SK-N-SH (cell line): ENCODE measurements at places on chromosomes 5 and 9. TPM values are rescaled to one million over a fixed set of nuclear protein-coding genes. Genes with fewer than 3 reads are reported as not detected.

DNA sequence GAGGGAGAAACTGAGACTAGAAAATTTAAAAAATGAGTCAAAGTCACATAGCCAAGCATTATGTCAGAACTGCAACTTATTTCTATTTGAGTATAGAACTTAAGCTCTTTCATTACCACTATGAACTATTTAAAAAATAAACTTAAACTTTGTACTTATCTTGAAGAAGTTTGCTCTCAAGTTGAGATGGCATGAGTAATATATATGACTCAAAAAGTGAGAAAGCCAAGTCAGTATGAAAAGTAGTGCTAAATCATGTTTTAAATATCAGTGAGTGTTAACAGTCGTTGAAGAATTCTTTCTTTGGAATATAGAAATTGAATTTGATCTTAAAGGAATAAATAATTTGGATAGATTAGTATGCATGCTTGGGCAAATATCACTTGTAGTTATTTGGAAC lies 36.3 kb upstream of the CDH10 start:
- H3K27ac ChIP-seq: no peak overlapping the region
- H3K4me3 ChIP-seq: no peak overlapping the region
- no peaks in the 10 kb centered on the region for H3K27me3 ChIP-seq
- no peak for DNase-seq
- H3K36me3 ChIP-seq: no peaks in the 10 kb centered on the region

DNA sequence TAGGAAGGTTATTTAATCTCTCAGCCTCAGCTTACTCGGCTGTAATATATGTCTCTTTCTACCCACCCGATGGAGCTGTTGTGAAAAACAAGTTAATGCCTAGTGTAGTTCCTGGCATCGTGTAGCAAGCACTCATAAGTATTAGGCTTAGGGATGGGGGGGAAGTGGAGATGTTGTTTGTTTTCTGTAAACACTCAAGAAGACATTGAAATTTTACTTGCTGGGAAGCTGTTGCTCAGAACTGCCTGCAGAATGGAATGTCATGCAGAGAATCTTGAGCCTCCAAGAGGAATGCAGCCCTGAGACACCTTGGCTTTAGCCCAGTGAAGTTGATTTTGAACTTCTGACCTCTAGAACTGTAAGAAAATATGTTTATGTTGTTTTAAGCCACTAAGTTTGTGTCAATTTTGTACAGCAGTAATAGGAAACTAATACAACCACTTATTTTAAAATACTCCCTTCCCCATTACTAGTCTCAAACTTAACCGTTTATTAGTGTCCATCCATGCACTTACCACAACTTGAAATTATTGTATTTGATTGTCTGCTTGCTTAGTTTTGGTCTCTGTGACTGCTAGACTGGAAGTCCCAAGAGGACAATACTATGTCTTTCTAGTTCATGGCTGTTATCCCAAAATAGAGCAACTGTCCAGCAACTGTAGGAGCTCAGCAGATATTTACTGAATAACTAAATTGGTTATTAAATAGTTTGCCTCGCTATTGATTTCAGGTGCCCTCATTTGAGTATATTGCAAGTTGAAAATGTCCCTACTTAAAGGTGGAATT lies 53.8 kb downstream of the MFAP3 start:
- H3K4me1 ChIP-seq: peaks cover 10% of the 10 kb centered on the region; the same call in 1 of the 2 replicates
- no peak overlapping the region for H3K4me3 ChIP-seq
- no peaks in the 10 kb centered on the region for H3K36me3 ChIP-seq
- no peaks in the 10 kb centered on the region for H3K27me3 ChIP-seq
- DNase-seq: no peak

- H3K36me3 ChIP-seq: no peaks in the 10 kb centered on the region; the same call in 1 of the 2 replicates
- H3K27me3 ChIP-seq: no peaks in the 10 kb centered on the region
- no peak overlapping the region for H3K4me3 ChIP-seq
- no peak overlapping the region for H3K27ac ChIP-seq
Observed at GRCh38 chr5:169148138-169148740, 152.7 kb downstream of the SLIT3 start.

GRCh38 chr5:87872986-87873385 lies 395.7 kb downstream of the TMEM161B start:
- DNase-seq: no peak
- no peaks in the 10 kb centered on the region for H3K27me3 ChIP-seq
- no peak overlapping the region for H3K4me3 ChIP-seq
- H3K36me3 ChIP-seq: no peaks in the 10 kb centered on the region
- no peak overlapping the region for H3K27ac ChIP-seq

DNA sequence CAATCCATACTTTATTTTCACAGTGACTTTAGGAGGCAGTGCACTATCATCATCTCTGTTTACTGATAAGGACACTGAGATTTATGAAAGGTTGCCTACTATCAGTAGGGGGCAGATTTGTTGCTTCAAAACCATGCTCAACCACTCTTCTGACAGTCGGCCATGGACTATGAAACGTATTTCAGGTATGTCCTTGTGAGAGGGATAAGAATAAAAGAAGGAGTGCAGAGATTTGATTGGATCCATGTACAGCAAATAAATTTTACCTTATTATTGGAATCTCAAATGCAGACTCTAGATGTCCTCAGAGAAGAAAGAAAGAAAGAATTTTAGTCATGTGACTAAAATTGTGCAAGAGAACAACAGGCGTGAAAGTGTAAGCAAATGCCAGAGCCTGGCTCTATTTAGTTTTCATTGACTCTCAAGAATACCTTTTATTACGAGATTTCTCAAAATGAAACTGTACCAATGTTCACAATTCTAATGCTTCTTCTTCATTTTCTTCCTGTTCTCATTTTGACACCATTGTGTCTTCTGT lies 296.6 kb upstream of the RASA1 start:
- no peak for DNase-seq
- no peak overlapping the region for H3K27ac ChIP-seq
- no peaks in the 10 kb centered on the region for H3K36me3 ChIP-seq
- peaks cover 12% of the 10 kb centered on the region; the same call in 1 of the 2 replicates for H3K27me3 ChIP-seq
- H3K4me3 ChIP-seq: no peak overlapping the region

GRCh38 chr5:72064801-72065570 lies 42.3 kb upstream of the MAP1B start:
- DNase-seq: no peak
- H3K4me1 ChIP-seq: peaks cover 35% of the 10 kb centered on the region
- peak overlapping the region; percentile 97 for H3K27ac ChIP-seq
- H3K27me3 ChIP-seq: no peaks in the 10 kb centered on the region

DNA sequence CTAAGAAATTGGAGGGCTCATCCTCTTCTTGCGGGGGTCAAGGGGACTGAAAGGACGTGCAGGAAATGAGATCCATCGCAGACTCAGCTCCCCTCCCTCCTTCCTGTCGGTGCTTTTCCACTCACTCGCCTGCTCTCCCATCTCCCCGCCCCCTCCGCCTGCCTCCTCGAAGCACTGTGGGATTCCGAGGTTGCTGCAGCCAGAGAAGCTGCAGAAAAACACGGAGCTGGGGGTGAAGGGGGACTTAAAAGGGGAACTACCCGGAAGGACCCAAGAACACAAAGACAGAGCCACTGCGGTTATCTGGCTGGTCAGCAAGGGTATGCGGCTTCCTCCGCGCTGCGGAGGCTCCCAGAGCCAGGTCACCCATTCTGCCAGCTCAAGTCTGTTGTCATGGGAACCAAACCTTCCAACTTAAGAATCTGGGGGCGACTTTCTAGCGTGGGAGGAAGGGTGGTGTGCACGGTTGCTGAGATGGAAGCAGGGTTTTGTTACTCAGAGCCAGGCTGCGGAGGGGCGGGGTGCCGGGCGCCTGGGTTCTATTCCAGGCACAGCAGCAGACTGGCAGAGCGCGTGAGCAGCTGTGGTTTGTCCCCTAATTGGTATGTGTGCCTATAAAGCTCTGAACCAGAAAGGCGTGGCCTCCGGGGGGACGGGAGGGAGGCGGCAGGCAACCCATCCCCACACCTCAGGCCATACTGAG lies 24.9 kb downstream of the PCDHGC5 start:
- H3K27me3 ChIP-seq: no peaks in the 10 kb centered on the region
- peaks cover 38% of the 10 kb centered on the region for H3K36me3 ChIP-seq
- peaks cover 79% of the 10 kb centered on the region for H3K4me1 ChIP-seq
- H3K27ac ChIP-seq: peak overlapping the region; percentile 100
- H3K4me3 ChIP-seq: peak overlapping the region; percentile 42

- H3K4me3 ChIP-seq: no peak overlapping the region
- H3K27me3 ChIP-seq: peaks cover 11% of the 10 kb centered on the region; the same call in 1 of the 2 replicates
- no peak overlapping the region for H3K27ac ChIP-seq
- H3K4me1 ChIP-seq: no peaks in the 10 kb centered on the region
Observed at GRCh38 chr9:132114102-132114707, 34.5 kb upstream of the MED27 start.

DNA sequence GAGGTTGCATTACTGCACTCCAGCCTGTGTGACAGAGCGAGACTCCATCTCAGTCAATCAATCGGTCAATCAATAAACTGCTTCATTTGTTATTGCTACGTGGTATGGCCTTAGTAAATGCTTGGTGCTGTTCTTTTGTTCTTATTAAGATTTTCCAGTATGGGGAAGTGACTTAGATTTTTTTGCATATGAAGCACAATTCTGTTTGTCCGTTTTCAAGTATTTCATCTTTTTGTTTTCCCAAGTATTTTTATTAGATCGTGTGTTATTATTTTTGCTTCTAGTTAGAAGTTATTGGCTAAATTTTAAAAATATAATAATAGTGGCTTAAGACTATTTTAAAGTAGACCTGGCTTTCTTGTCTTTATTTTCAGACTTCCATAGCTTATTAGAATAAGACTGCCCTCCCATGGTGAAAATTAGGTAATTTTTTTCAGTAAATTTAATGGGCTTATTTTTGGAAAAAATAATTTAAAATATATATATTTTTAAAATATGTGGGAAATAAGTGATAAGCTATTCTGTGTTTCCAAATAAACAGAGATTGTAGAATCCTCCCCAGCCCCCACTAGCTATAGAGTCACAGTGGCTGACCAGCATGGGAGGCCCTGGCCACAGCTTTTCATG lies 14.7 kb upstream of the OMD start:
- peaks cover 5% of the 10 kb centered on the region; the same call in 1 of the 2 replicates for H3K4me1 ChIP-seq
- no peak overlapping the region for H3K27ac ChIP-seq
- DNase-seq: peak; percentile 19
- H3K27me3 ChIP-seq: no peaks in the 10 kb centered on the region
- H3K4me3 ChIP-seq: no peak overlapping the region
- H3K36me3 ChIP-seq: no peaks in the 10 kb centered on the region

Gene APBB3
- polyA plus RNA-seq: 36.0 and 54.5 TPM in 2 replicates
